Neural crest cell (in vitro differentiated cells): ENCODE measurements at places on chromosomes 5 and 9. TPM values are rescaled to one million over a fixed set of nuclear protein-coding genes. Genes with fewer than 3 reads are reported as not detected.

DNA sequence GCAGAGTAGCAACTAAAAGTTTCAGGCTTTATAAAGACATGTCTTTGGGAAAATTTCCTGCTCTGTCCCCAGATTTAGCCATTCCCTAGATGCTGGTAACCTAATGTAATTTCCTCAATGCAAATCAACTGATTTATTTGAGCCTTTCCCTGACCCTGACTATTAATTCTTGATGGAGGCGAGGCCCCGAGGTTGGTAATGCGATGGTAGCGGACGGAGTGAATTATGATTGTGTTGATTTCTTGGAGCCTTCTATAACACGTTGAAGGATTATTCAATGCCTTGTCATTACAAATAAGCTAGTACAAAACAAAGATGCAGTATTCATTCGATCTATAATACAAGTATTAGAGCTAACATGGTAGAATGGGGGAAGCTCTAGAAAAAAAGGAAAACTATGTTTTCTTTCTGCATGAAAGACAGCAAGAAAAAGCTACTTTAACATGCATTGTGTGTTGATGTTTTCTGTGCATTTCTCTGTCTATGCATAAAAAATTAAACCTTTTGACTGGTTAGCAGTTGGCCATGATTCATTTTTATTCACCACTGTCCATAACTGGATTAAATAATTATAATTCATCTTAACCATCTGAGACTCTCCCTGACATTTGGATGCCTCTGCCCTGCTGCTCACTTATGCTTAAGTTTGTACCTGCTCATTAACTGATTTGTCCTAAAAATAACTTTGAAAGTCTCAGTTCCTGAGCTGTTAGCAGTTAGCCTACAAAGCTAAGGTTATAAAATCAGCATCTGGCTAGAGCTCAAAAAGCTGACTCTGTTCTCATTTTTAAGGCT is 490.2 kb upstream of the NUDT12 start:
- no peak for DNase-seq

Gene BNC2
- 4.5 and 5.4 TPM in 2 replicates for total RNA-seq

DNA sequence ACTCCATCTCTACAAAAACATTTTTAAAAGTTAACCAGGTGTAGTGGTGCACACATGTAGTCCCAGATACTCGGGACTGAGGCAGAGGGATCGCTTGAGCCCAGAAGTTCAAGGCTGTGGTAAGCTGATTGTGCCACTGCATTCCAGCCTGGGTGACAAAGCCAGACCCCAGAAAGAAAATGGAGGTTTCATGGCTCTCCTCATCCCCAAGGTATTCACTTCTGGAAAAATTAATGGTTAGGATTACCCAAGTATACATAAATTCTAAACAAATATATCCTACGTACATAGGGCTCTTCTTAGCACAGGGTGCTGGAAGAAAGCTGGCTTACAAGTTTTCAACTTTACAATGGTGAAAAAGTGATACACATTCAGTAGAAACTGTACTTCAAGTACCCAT is 18.6 kb upstream of the RECK start:
- no peak for DNase-seq

GRCh38 chr9:111065414-111065813 is 27.1 kb upstream of the LPAR1 start:
- DNase-seq = no peak

DNA sequence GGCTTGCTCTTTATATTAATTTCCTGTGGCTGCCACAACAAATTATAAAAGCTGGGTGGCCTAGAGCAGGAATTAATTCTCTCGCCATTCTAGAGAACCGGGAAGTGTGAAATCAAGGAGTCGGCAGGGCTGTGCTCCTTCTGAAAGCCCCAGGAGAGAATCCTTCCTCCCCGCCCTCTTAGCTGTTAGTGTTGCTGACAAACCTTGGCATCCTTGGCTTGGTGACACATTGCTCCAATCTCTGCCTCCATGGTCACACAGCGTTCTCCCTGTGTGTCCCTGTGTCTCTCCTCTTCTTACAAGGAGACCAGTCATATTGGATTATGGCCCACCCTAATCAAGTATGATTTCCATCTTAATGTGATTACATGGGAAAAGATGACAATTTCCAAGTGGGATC is 55.9 kb upstream of the NEURL1B start:
- DNase-seq = no peak

- DNase-seq = no peak
Observed at GRCh38 chr9:87451149-87451548, 46.5 kb upstream of the DAPK1 start.

Gene DMRT2
- total RNA-seq = 0.49 and 0.55 TPM in 2 replicates

Gene NR5A1
- 0.35 and 0.50 TPM in 2 replicates for total RNA-seq

Gene NINJ1
- total RNA-seq = 17.8 and 19.9 TPM in 2 replicates

Gene IL6ST
- total RNA-seq = 39.6 and 47.9 TPM in 2 replicates

DNA sequence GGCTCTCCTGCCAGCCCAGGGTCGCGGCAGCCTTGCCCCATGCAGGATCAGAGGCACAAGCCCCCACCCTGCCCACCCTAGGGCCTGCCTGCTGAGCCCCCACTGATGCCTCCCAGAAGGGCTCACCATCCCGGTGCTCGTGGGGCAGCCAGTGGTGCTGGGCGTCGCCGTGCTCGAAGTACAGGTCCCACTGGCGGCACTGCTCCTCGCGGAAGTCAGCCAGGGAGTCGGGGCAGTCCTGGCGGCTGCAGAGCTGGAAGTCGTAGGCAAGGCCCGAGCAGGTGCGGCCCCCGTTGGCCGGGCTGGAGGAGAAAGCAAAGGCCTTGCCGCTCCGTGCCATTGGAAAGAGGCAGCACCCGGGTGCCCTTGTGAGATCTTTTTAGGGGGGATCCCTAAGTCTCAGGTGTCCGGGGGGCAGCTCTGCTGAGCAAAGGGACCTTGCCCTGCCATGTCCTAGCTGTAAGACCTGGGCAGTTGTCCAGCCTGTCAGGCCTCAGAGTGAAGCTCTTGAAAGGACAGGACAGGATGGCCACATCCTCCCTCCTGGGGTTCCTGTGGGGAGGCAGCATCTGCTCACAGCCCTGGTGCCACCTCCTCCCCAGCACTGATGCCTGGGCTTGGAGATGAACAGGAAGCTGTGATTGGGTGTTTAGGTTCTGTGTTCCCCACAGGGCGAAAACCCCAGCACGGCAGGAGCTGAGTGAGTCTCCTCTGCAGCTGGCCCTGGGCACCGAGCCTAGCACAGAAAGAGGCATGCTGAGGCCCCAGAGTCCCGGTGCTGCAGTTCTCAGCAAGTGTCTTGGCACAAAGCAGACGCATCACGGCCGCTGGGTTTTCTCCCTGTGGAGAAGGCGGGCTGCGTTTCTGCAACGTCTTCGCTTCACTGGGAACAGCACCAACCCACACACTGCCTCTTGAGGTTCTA is 77.7 kb downstream of the ZNF354C start:
- no peak for DNase-seq

DNA sequence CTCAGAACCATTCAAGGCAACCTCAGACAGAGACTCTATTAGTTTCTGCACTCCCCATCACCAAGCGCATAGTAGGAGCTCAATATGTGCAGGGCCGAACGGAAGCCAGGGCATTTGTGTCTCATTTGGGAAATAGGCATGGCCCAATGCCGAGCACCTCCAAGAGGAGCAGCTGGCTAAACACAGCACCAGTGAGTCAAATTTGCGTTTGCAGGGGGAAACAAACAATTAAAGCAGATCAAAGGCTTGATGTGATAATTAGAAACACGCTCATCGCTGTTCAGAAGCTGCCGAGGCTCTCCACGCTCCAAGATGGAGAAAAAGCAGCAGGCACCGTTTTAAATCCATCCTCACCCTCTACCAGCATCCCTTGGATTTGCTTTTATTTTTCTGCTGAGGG is 225.3 kb downstream of the AGTPBP1 start:
- DNase-seq = no peak

DNA sequence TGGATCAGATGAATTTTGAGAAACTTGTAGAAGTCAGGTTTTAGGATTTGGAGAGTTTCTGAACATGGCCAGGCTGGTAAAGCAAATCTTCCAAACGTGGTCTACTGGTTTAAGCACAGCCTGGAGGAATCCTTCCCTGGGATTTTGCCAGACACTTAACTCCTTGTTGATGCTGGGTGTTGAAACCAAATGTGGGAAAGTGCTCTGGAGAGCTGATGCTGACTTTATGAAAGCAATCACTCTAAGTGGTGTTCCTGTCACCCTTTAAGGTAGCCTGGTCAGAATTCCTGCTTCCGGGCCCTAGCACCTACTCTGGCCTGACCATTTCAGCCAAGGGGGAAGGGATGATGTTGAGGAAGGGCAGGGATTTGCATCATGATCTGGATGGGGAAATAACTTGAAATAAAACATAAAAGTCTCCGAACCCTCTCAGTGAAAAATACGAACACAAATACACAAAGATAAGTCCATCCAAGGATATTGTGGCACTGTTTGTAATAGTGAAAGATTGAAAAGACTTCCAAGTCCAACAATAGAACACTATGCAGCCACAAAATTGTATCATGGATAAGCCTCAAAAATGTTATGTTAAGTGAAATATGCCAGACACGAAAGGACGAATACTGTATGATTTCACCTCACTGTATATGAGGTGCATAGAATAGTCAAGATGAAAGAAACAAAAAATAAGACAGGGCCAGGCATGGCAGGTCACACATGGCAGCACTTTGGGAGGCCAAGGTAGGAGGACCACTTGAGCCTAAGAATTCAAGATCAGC is 57.7 kb downstream of the PDE6A start:
- DNase-seq = no peak

DNA sequence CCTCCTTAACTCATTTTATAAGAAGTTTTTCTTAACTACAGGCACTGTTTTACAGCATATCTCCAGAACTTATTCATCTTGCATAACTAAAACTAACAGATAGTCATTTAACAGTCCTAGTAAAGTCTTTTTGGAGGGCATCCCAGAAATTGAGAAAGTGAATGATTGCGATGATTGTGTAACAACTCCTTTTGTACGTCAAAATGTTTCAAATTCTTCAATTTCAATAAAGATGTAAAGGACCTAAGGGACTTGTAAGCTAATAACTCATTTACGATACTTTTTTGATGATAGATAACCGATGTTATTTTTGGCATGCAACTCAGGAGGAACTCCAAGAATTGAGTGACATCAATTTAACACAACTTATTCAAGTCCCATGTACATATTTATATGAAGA is 42.7 kb downstream of the SVEP1 start:
- DNase-seq = no peak

Gene NR6A1
- 60.7 and 63.7 TPM in 2 replicates for total RNA-seq

- DNase-seq = no peak
Observed at GRCh38 chr5:152051499-152052454, 127.1 kb upstream of the GLRA1 start.

Gene GOLGA1
- 15.9 and 18.7 TPM in 2 replicates for total RNA-seq

DNA sequence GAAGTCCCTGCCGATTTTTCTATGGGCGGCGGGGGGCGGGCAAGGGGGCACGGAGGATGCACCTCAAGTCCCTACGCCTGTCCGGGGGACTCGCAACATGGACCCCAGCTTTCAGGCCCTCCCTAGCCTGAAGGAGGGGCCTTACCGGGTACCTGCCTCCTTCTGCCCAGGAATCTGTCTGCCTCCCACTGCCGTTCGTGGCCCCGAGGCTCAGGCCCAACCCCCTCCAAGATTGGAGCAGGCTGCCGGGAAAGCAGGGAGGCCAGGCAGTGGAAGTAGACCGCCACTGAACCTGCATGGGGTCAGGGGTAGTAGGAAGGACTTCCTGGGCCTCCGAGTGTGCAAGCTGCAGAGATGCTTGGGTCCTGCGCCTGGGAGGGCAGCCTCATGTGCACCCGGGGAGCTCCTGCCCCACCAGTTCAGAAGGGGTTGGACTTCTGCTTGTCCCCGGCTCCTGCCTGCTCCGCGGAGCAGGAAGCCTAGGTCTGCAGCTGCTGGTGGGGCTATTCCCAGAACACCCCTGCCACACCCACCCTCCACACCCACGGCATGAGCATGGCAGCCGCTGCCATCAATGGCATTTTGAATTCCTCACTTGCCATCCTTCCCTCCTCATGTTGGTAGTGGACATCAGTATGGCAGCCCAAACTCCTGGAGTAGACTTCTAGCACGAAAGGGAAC is 1312.7 kb upstream of the ACO1 start:
- no peak for DNase-seq

Gene LCN6
- not detected in 2 replicates for total RNA-seq

GRCh38 chr5:117249086-117249815 is 674.6 kb upstream of the SEMA6A start:
- DNase-seq = no peak

Gene DNAJC25
- 6.0 and 6.3 TPM in 2 replicates for total RNA-seq

GRCh38 chr9:84153885-84154284 is 173.3 kb downstream of the RMI1 start:
- DNase-seq = no peak

GRCh38 chr5:178866946-178867345 is 7.2 kb downstream of the ZNF354B start:
- DNase-seq = no peak

GRCh38 chr5:125189531-125189941 is 443.1 kb upstream of the ZNF608 start:
- no peak for DNase-seq

DNA sequence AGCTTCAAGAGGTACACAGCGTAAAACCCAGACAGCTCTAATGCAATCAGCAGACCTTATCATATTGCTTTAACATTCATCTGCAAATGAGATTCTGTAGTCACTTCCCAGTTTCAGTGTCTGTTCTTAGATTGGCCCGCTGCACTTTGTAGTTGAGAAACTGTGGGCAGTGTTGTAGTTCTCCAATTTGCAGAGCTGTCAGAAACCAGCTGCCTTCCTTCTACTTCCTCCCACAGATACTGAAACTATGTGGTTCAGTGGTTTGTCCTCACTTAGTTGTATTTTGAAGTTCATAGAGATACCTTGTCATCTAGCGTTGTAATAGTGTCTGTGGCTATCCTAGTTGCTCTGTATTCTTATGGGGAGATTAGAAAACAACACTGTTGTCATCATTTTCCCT is 39.6 kb upstream of the TRIM36 start:
- no peak for DNase-seq

Gene LCN1
- total RNA-seq = not detected in 2 replicates

Gene INSL6
- not detected in 2 replicates for total RNA-seq

GRCh38 chr5:168624850-168625364 is 45.7 kb upstream of the PANK3 start:
- DNase-seq = no peak

Gene FBLL1
- 5.9 and 7.3 TPM in 2 replicates for total RNA-seq

Gene BHMT2
- not detected in 2 replicates for total RNA-seq
